Caki2 (cell line): ENCODE measurements at places on chromosomes 12 and 14. TPM values are rescaled to one million over a fixed set of nuclear protein-coding genes. Genes with fewer than 3 reads are reported as not detected.

The TAMALIN gene
- not detected in 2 replicates for total RNA-seq

The NEUROD4 gene
- not detected in 2 replicates for total RNA-seq

The FLRT2 gene
- under 0.01 and 0.07 TPM in 2 replicates for total RNA-seq

The TTC6 gene
- total RNA-seq = not detected in 2 replicates

The GPR84 gene
- not detected in 2 replicates for total RNA-seq

The OR10P1 gene
- total RNA-seq = not detected in 2 replicates

The STXBP6 gene
- total RNA-seq = 12.0 and 14.9 TPM in 2 replicates

The SMCO2 gene
- total RNA-seq = 0.78 TPM in 1 of 2 replicates, not detected in the other

The GLT1D1 gene
- total RNA-seq = 0.07 and 3.6 TPM in 2 replicates

The POTEM gene
- not detected in 2 replicates for total RNA-seq

The KLRG1 gene
- 1.0 and 4.2 TPM in 2 replicates for total RNA-seq

The ASCL4 gene
- not detected in 2 replicates for total RNA-seq

The SOS2 gene
- 9.2 and 13.0 TPM in 2 replicates for total RNA-seq

The SERPINA10 gene
- total RNA-seq = not detected in 2 replicates

The ART4 gene
- total RNA-seq = not detected in 2 replicates

The ADAM21 gene
- total RNA-seq = not detected in 2 replicates

The ASIC1 gene
- 0.74 and 5.8 TPM in 2 replicates for total RNA-seq

The LRRC43 gene
- total RNA-seq = not detected in 2 replicates

The BMAL2 gene
- total RNA-seq = 19.6 and 23.5 TPM in 2 replicates
